ENCODE measurements at places on chromosomes 11 and 22.
A peak's percentile ranks its signal among the peaks of the same experiment; 100 is the strongest.

DNA sequence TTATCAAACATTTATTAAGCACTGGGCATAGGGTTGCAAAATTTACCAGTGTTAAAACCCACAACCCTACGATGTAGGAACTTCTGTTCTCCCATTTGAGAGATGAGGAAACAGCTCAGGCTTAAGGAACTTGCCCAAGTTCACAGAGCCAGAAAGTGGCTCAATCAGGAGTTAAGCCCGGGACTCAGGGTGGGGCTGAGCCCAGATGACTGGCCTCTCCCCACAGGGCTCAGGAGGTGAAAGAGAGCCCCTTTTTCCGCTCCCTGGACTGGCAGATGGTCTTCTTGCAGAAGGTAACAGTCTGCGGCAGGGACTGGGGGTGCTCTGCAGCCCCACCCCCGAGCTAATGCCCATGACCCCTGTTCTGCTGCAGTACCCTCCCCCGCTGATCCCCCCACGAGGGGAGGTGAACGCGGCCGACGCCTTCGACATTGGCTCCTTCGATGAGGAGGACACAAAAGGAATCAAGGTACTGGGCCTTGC lies 5.6 kb upstream of the ANKRD13D start:
- DNase-seq, result no peak
- H3K27me3 ChIP-seq, result no peaks in the 10 kb centered on the region
- peaks cover 46% of the 10 kb centered on the region for H3K4me1 ChIP-seq
- H3K27ac ChIP-seq, result no peak overlapping the region
- H3K36me3 ChIP-seq, result peaks cover 28% of the 10 kb centered on the region
- no peak overlapping the region for H3K4me3 ChIP-seq

GRCh38 chr11:103453915-103454709 lies 344.9 kb downstream of the DYNC2H1 start:
- H3K4me1 ChIP-seq, result no peaks in the 10 kb centered on the region
- no peaks in the 10 kb centered on the region for H3K36me3 ChIP-seq
- no peak overlapping the region for H3K4me3 ChIP-seq
- no peak for DNase-seq
- no peak overlapping the region for H3K27ac ChIP-seq
- H3K27me3 ChIP-seq, result no peaks in the 10 kb centered on the region

GRCh38 chr11:959608-960007 lies 33.9 kb downstream of the AP2A2 start:
- no peak overlapping the region for H3K27ac ChIP-seq
- H3K4me1 ChIP-seq, result peaks cover 12% of the 10 kb centered on the region
- H3K36me3 ChIP-seq, result peaks cover 10% of the 10 kb centered on the region
- no peak for DNase-seq

- H3K27me3 ChIP-seq, result no peaks in the 10 kb centered on the region
- no peak overlapping the region for H3K4me3 ChIP-seq
- H3K27ac ChIP-seq, result no peak overlapping the region
- peaks cover 12% of the 10 kb centered on the region for H3K4me1 ChIP-seq
- no peak for DNase-seq
These were observed 11.4 kb upstream of the PITPNB start for GRCh38 chr22:27930331-27931060.

- H3K4me1 ChIP-seq, result peaks cover 42% of the 10 kb centered on the region
- peaks cover 2% of the 10 kb centered on the region for H3K36me3 ChIP-seq
- H3K27me3 ChIP-seq, result no peaks in the 10 kb centered on the region
- peak; percentile 21 for DNase-seq
- H3K27ac ChIP-seq, result peak overlapping the region; percentile 93
These were observed 25.9 kb upstream of the SCARF2 start for GRCh38 chr22:20463324-20464095.

DNA sequence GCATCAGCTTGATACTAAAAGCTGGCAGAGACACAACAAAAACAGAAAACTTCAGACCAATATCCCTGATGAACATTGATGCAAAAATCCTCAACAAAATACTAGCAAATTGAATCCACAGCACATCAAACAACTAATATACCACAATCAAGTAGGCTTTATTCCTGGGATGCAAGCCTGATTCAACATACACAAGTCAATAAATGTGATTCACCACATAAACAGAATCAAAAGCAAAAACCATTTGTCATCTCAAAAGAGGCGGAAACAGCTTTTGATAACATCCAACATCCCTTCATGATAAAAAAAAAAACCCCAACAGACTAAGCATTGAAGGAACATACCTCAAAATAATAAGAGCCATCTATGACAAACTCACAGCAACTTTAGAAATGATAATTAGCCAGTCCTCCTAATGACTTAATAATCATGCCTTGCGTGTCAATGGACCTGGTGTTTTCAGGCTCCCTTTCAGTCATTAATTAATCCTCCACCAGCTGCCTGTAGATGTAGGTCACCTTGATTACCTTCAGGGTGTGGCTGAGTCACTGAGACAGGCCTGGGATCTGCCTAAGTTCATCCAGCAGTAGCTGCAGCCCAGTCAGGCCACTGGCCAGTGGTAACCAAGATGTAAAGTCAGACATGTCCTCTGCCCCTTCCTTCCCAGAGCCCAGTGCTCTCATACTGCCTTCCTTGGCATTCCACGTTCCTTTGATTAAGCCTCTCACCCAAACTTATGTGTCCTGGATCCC lies 109.8 kb downstream of the EHF start:
- H3K36me3 ChIP-seq, result no peaks in the 10 kb centered on the region
- DNase-seq, result no peak
- no peak overlapping the region for H3K27ac ChIP-seq
- no peak overlapping the region for H3K4me3 ChIP-seq
- H3K27me3 ChIP-seq, result peaks cover 23% of the 10 kb centered on the region
- no peaks in the 10 kb centered on the region for H3K4me1 ChIP-seq

DNA sequence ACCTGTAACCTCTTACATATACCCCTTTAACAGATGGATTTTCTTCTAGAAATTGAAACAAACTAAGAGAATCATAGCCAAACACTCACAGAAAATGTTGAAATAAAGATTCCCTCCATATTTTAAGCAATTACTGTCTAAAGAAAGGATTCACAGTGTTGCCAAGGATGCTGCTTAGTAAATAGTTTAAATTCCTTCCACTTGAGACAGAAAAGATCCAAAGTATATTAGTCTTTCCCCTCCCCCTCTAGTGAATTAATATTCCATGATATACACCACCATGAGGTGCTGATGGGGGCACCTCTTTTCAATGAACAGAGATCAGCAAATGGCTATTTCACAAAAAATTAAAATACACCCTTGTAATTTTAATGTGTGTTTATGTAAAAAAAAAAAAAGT lies 186.8 kb downstream of the SOX6 start:
- H3K27me3 ChIP-seq, result no peaks in the 10 kb centered on the region
- H3K4me3 ChIP-seq, result no peak overlapping the region
- DNase-seq, result no peak
- H3K36me3 ChIP-seq, result no peaks in the 10 kb centered on the region
- no peaks in the 10 kb centered on the region for H3K4me1 ChIP-seq
- H3K27ac ChIP-seq, result no peak overlapping the region
